ENCODE measurements at places on chromosomes 5 and 9. TPM values are rescaled to one million over a fixed set of nuclear protein-coding genes. Genes with fewer than 3 reads are reported as not detected.

CATSPER3 gene
- 1.1 TPM for total RNA-seq

DNA sequence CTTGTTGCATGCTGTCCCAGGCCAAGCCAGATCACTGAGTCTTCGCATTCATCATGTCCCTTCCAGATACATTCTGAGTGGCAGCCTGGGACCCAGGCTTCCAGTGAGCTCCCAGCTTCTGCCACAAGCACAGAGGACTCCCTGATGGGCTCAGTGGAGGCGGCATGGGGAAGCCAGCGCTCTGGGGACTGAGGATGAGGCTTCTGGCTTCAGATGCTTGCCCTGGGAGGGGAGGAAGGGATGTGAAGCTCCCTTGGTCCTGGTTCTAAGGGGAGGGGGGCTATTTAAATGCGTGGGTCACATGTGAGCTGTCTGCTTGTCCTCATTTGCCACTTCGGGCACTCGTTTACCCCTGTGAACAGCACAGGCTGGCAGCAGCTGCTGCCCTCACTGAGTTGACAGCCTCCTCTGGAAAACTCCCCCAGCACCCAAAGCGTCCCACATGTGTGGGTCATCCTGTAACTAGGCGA, 174.0 kb downstream of the NR3C1 start:
- DNase-seq, result no peak

- no peak for DNase-seq
Measured at GRCh38 chr5:68305223-68305870, 89.8 kb downstream of the PIK3R1 start.

GRCh38 chr9:12289711-12290110, 403.5 kb upstream of the TYRP1 start:
- no peak for DNase-seq

Data from Right ventricle myocardium inferior (tissue), 1 donor.